ENCODE measurements at places on chromosomes 2 and 18.

- no peak for DNase-seq
Observed at GRCh38 chr2:6224267-6224666, 532.1 kb downstream of the SOX11 start.

DNA sequence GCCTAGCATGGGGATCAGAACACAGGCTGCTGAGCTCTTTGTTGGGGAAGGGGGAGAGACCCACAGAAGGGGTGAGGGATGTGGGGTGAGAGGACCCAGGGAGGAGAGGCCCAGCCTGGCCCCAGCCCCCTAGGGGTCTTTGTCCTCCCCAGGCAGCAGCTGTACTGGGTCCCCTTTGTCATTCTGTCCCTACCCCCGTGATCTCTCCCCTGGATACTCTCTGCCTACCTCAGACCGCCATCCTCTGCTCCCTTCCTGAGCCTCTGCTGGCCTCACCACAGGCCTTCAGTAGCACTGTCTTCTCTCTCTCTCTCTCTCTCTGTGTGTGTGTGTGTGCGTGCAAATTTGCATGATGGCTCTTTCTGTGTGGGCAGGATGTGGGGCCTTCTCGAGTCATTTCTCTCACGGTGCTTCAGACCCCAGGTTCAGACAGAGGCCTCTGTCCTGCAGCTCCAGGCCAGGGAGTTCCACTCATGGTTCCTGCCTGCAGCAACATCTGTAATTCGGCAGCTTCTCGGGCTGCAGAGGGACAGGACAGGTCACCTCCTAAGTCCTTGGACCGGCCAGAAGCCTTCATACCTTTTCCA lies 1.4 kb downstream of the PSD4 start:
- DNase-seq = no peak

DNA sequence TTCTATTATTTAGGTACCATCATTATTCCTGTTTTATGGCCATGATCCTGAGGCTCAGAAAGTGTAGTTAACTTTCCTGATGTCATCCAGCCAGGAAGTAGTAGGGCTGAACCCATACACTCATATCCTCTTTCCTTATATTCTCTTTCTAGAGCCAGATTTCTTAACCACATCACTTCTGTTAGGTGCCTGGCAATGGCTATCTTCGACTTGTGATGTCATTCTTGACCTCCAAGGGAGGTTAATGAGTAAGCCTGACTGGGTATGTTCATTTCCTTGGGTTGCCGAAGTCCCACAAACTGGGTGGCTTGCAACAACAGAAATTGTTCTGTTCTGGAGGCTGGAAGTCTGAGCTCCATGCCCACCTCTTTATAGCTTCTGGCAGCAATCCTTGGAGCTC lies 43.4 kb downstream of the ITGB6 start:
- DNase-seq = no peak

- DNase-seq = no peak
Observed at GRCh38 chr18:56542476-56542875, 95.9 kb downstream of the TXNL1 start.

DNA sequence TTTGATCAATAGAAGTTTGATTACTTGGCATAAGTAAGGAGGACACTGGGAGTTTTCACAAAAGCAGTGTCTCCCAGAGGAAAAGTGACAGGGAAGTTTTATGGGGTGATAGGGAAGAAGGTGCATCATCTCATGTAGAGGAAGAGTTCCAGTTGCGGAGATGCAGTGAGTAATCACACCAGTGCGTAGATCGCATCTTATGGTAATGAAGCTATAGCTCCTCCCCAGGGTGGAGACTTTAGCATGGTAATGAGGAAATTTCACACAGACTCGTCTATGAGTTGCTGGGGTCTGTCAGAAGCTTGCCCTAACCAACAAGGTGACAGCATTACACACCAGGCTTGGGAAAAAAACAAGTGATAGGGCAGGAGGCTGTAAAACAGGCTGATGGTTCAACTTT lies 49.0 kb downstream of the KYNU start:
- no peak for DNase-seq

GRCh38 chr2:21650569-21650968 lies 526.8 kb downstream of the TDRD15 start:
- peak; percentile 4 for DNase-seq

- DNase-seq = no peak
Observed at GRCh38 chr2:26196683-26197418, 24.0 kb downstream of the GAREM2 start.

DNA sequence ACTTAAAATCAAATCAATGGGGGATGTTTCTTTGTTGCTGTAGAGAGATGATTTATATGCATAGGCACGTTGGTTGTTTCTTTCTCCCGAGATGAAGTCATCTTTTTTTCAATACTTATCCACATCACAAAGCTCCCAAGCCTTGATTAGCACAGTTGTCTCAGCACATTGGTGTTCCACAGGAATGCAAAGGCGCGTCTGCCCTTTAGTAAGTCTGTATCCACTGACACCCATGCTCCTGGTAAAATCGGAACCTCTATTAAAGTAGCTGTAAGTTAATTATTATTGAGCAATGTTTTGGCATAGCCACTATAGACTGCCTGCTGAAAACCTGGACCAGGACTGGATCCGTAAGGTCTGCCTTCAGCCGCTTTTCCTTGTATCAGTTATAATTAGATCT lies 77.6 kb upstream of the RBM44 start:
- no peak for DNase-seq

GRCh38 chr2:63486861-63487290 lies 101.4 kb downstream of the WDPCP start:
- peak; percentile 29 for DNase-seq

GRCh38 chr2:46805401-46805951 lies 110.1 kb downstream of the MCFD2 start:
- DNase-seq = no peak

DNA sequence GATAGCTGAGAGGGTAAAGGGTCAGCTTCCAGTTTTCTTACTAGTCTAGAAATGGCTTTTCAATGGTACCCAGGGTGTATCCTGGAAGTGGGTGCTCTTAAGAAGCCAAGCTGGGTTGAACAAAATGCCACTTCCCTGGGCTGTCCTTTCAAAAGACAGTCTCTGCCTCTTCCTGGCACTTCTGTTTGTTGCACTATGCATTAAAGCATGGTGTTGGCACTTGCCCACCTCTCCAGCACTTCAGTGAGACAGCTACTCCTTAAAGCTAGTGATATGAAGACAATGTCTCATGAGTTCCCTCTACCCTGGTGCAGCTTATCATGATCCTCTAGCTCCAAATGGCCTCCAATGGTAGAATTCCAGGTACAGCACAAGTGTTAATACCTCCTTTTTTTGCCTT lies 74.3 kb upstream of the IGFBP5 start:
- DNase-seq = no peak

GRCh38 chr2:215668378-215668775 lies 232.5 kb upstream of the FN1 start:
- DNase-seq = no peak

DNA sequence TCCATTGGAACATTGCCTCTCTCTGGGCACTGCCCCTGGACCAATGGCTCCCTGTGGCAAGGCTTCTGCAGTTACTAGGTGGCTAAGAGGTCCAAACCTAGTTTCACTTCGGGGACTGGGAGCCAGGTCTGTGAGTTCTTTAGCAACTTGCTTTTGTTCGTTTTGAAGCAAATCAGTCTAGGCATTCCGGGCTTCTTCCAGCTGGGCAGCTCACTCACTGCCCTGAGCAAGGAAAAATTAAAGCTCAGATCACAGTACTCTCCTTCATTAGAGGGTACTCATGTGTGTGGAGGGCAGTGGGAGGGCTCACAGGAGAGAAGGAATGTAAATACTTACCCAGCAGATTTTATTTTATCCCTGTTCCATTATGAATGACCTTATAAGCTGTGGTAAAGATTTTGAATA lies 80.3 kb downstream of the SPP2 start:
- DNase-seq = no peak

DNA sequence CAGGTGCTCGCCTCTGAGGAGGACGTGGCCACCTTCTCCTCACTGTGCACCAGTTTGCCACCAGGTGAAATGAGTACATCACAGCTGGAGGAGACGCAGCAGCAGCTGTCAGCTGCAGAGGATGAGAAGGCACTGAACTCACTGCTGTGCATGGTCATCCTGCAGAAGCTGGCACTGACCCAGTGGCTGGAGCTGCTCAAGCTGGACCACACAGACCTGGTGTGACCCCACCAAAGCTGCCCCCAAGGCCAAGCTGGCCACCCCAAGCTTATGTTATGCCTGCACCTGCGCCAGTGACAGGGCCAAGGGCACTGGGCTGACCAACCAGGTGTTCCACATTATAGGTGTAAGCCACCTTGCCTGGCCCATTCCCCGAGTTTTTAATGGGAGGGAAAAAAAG lies 19.3 kb downstream of the CLK1 start:
- DNase-seq = no peak

DNA sequence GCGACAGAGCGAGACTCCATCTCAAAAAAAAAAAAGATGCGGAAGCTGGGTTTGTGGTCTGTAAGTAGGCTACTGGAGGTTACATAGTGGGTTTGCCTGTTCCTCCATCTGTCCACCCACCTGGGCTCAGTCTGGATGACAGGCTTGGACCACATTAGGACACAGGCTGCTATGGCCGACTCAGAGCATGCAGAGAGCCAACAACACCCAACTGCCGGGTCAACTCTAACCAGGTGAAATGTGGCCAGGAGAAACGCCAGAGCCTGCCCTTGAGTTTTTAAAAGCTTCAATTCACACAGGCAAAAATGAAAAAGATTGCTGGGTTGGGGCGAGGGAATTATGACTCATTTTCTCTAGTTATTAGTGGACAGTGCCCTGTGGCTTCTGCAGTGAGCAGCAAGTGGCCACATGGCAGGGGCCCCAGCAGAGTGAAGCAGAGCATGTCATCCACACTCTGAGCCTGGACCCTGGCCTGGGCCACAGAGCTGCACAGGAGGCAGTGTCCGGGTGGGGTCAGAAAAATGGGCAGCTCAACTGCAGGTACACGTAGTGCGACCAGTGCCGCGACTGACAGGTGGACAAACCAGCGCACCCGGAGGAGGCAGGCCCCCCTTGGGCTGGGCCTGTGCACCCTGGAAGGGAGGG lies 67.4 kb downstream of the BIN1 start:
- DNase-seq = no peak

DNA sequence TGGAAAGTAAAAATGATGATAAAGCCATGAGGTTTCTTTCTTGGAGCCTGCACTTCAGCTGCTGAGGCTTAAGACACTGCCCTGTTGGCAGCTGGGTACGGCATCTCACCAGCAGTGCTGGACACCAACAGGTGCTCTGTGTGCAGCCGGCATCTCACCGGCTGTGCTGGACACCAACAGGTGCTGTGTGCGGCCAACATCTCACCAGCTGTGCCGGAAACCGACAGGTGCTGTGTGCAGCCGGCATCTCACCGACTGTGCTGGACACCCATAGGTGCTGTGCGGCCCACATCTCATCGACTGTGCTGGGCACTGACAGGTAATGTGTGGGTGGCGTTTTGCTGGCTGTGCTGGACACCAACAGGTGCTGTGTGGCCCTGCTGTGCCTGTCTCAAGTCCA lies 190.8 kb downstream of the TMEM18 start:
- no peak for DNase-seq

GRCh38 chr2:241952816-241953215 lies 83.3 kb downstream of the RTP5 start:
- DNase-seq = no peak

GRCh38 chr18:12564861-12565260 lies 93.0 kb downstream of the SPIRE1 start:
- DNase-seq = no peak

GRCh38 chr18:58862851-58863538 lies 1.7 kb upstream of the ZNF532 start:
- no peak for DNase-seq

- DNase-seq = no peak
Observed at GRCh38 chr18:59470561-59471121, 111.6 kb upstream of the LMAN1 start.

DNA sequence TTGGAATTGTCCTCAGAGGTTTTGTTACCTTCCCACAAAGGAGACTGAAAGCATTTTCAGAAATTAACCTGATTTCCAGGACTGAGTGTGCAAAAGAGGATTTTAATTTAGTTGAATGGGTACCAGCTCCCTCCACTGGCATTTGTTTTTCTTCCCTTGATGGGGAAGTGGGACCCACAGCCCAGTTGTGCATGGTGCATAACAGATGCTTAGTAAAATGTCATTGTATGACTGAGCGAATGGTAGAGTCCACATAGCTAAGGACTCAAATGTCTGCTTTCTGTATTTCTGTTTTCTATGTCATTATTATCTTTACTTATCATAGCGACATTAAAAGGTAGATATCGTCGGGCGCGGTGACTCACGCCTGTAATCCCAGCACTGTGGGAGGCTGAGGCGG lies 75.5 kb upstream of the RAPH1 start:
- DNase-seq = no peak

DNA sequence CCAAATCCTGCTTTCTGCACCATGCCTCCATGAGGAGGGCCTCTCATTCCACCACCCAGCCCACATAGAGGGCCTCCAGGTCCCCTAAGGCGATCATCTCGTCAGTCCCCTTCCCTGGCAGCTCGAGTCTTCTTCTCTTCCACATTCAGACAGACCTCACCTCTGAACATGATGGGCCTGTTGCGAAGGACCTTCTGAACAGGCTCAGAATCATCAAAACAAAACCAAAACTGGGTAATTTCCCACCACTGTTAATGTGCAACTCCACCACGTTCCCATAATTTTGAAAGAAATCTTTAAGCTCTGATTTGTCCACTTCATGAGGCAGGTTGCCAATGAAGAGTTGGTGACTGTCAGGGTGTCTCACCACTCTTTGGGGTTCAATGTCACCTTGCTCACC lies 20.4 kb downstream of the ZRANB3 start:
- no peak for DNase-seq

DNA sequence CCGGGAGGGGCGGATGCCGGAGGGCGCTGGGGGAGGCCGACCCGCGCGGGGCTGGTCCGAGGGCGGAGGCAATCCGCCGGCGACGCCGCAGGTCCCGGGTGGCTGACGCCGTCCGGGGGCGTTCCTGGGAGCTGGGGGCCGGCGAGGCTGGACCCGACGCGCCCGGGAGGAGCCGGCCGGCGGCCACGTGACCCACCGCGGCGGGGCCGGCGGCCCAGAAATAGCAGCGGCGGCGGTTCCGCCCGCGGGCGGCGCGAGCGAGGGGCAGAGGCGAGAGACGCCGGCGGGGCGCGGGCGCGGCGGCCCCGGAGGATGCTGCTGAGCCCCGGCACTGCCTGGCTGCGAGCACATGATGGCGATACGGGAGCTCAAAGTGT lies at the start of gene RAB31:
Gene RAB31 (plus strand): TSS at position 245 of the 377 bp plus-strand sequence. CDS start 105 bp downstream, at position 350.
- peak; percentile 40 for DNase-seq

- DNase-seq = no peak
Observed at GRCh38 chr2:202592566-202592965, 42.2 kb upstream of the FAM117B start.
